ENCODE measurements at places on chromosomes 2 and 18.

DNA sequence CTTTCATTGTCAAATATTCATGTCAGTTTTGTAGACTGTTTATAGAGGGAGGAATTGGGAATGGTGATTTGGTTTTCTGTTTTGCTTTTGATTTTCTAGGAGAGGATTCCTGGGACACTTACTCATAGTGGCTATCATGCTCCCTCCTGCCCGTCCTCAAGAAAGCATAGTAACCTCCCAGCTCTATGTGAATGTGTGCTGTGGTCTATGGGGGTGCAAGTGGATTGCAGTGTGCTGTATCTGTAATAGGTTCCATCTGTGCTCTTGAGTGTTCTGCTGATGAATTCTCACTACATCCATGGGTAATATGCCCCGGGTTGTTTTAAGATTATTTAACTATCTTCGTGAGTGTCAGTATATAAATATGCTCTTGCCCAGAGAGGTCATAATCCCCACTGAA lies 811.3 kb downstream of the CNTNAP5 start:
- DNase-seq = no peak

- no peak for DNase-seq
Measured at GRCh38 chr18:9135912-9136314, 668 bp upstream of the ANKRD12 start.

- no peak for DNase-seq
Measured at GRCh38 chr2:127256381-127256780, 36.3 kb upstream of the CYP27C1 start.

DNA sequence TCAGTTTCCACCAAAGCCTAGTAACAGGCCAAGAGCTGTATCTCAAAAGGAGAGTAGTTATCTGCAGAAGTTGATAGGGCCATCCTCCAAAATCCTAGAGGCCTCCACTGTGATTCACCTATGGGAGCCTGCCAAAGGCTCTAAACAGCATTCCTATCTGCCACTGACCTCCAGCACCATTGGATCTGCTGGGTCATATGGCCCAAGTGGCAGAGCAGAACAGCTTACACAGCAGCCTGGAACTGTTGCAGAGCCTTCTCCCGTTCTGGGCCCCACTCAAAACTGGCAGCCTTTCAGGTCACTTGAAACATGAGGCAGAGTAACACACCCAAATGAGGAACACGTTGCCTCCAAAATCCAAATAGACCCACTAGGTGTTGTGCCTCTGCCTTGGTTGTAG lies 345.2 kb upstream of the RND3 start:
- no peak for DNase-seq

- DNase-seq = no peak
Measured at GRCh38 chr2:49175831-49176230, 21.5 kb upstream of the FSHR start.

DNA sequence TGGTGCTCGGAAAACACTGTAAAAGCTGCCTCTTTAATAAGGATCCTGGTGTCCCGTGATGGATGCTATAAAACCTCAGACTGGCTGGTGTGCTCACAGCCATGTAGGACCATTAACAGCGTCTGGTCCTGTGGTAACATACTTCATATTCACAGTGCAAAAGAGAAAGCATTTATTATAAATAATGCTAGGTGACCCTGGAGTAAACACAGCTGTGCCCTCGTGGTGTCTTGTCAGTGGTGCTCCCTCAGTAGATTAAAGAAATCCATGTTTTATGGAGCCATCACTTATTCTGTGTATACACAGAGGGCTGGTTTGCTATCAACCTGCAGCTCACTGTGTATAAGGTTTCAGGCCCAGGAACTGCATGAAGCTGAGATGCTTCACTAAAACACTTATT lies 106.9 kb downstream of the CDK15 start:
- no peak for DNase-seq

DNA sequence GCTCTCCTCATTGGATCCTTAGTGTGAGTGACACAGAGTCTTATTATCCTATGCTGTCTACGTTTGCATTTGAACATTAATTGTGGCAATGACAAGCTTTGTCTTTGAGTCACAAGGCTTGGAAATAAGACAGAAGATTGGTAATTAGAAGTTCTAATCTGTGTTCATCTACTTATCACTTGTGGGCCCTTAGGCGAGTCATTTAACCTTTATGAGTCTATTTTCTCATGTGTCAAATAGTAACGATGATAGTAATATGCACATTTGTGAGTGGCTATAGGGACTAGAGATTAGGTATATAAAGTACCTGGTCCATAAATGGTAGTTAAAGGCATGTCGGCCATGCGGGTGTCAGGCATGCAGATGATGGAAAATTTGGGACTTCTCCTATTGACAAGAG lies 105.6 kb upstream of the NABP1 start:
- no peak for DNase-seq

- DNase-seq = no peak
Measured at GRCh38 chr2:8729939-8730338, 48.1 kb downstream of the ID2 start.

- DNase-seq = peak; percentile 14
Measured at GRCh38 chr18:56869189-56869777, 218.1 kb downstream of the WDR7 start.

DNA sequence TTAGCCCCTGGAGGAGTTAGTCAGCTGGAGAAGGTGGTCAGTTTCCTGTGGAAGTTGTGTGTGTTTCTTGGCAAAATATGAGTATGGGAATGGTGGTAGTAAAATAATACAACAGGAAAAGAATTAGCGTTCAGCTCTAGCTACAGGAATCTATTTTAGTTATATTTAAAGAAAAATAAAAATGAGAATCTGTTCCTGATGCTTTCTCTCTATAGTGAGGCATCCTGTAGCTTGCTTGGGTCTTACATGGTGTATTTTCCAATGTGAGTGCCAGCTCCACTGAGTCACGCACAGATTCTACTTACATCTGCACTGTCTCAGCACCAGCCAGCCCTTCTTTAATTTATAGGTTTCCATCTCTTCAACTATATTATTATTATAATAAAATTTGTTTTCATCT lies 132.2 kb downstream of the BIRC6 start:
- DNase-seq = no peak

DNA sequence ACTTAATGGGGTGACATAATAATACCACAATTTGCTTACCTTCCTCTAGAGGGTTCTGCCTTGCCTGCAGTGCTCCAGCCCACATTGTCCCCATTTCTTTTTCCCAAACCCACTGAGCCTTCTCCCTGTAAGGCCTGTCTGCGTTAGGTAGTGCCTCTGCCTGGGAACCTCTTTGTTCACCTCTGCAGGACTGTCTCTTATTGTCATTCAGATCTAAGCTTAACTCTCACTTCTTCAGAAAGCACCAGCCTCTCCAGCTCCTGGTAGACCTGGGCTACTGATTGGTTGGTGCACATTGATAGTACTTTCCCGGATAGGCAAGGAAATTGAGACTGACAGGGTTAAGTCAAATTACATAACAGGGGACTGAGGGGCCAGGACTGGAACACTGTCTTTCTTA lies 49.1 kb downstream of the CCDC85A start:
- DNase-seq = no peak

DNA sequence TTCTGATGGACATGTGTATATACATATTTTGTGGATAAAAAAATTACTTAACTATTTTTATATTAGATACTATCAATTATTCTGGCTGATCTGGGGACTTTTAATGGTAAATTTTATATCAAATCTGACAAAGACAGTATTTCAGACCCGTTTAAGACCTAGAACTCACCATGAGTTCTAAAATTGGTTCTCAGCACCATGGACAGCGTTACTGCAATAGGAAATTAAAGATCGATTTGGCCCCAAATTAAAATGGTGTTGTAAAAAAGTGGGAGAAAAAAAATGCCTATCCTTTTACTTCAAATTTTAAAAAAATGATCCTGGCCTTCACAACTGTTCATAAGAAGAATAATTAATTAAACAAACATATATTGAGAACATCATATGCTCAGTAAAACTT lies 919 bp upstream of the SCN2A start:
- no peak for DNase-seq

- DNase-seq = no peak
Measured at GRCh38 chr18:72895548-72895947, 27.8 kb upstream of the NETO1 start.

- no peak for DNase-seq
Measured at GRCh38 chr2:219434468-219434717, 250 bp upstream of the SPEG start.

DNA sequence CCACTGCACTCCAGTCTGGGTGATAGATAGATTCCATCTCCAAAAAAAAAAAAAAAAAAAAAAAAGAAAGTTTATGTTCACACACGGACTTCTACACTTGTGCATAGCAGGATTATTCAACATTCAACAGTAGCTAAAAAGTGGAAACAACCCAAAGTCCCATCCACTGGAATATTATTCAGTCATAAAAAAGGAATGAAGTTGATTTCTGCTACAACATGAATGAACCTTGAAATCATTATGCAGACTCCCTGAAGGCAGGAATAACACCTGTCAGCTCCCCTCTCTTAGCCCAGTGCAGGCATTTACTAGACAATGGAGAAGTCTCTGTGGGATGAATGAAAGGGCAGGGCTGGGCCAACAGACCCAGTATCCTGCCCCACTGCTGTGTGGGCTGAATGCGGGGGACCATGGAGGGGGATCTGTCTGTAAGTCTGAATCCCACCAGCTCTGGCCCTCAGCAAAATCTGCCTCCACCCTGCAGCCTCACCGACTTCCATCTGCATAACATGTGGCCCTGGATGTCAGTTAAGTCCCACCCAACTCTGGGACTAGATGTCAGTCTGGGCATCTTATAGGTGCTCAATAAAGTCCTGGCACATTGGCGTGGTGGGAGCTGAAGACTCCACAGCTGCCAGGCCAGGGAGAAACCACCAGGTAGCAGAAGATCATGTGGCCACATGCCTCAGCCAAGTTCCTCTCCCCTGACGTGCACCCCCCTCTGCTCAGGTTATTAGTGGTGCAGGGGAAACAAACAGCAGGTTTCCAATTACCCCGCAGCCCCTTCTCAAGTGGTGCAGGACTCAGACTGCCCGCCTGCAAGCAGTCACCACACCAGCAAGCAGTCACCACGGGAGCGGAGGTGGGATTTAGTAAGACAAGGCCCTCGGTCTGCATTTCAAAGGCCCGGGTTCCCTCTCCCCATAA lies 8.9 kb downstream of the ZFP36L2 start:
- DNase-seq = no peak

- no peak for DNase-seq
Measured at GRCh38 chr2:45964906-45965305, 313.4 kb downstream of the PRKCE start.

- DNase-seq = no peak
Measured at GRCh38 chr18:25853691-25854433, 236.6 kb downstream of the SS18 start.

- DNase-seq = no peak
Measured at GRCh38 chr2:237596520-237597195, 6.1 kb upstream of the RAB17 start.

DNA sequence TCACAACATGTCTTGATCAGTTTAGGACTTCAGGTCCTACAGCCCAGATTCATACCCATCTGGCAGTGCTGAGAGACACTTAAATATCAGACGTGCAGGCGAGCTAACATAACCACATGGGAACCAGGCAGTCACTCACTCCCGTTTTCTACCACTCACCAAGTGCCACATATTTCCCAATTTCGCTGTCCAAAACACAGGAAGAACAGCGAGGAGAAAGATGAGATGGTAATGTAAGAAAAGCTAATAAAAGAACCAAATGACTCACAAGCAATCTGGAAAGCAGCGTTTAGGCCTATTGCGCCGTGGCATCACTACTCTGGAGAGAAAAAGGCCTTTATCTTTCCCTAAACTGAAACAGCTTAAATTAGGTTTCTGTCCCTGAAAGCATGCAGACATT lies 647.8 kb upstream of the SLC39A10 start:
- peak; percentile 37 for DNase-seq

- DNase-seq = no peak
Measured at GRCh38 chr2:202555356-202555755, 79.4 kb upstream of the FAM117B start.

- peak; percentile 51 for DNase-seq
Measured at GRCh38 chr2:174606336-174606735, 8.7 kb upstream of the WIPF1 start.

DNA sequence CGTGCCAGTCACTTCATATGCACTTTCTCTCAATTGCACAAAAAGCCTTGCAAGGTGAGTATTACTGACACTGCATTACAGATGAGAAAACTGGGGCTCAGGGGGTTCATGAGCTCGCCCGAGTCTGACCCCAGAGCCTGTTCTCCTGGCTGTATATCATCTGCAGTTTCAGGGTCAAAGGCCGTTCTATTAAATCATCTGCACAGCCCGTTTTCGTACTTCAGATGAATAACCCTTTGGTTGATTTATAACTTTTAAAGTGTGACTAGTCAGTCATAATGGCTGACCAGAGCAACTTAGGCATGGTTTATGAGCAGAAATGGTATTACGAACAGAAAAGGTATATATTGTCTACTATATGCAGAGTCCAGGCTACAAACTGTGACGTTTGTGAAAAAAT lies 35.3 kb upstream of the NPAS2 start:
- no peak for DNase-seq

DNA sequence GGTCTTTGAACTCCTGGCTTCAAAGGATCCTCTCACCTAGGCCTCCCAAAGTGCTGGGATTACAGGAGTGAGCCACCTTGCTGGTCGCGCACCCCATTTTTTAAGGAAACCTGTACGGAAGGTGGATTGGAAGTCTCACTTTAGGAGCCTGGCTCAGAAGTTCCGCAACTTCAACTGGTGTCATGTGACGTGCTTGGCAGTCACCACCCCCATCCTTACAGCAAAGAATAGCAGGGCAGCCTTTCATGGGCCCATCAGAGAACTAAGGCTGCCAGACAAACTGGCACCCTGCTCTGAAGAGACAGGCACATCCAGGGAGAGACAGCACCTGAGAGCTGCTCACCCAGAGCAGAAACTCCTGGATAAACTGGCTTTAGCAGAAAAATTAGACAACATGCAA lies 3.3 kb upstream of the SLC66A2 start:
- DNase-seq = no peak

GRCh38 chr2:202278944-202279343 lies 13.4 kb downstream of the NOP58 start:
- peak; percentile 45 for DNase-seq

- DNase-seq = no peak
Measured at GRCh38 chr18:28183418-28184078, 6.6 kb upstream of the CDH2 start.

DNA sequence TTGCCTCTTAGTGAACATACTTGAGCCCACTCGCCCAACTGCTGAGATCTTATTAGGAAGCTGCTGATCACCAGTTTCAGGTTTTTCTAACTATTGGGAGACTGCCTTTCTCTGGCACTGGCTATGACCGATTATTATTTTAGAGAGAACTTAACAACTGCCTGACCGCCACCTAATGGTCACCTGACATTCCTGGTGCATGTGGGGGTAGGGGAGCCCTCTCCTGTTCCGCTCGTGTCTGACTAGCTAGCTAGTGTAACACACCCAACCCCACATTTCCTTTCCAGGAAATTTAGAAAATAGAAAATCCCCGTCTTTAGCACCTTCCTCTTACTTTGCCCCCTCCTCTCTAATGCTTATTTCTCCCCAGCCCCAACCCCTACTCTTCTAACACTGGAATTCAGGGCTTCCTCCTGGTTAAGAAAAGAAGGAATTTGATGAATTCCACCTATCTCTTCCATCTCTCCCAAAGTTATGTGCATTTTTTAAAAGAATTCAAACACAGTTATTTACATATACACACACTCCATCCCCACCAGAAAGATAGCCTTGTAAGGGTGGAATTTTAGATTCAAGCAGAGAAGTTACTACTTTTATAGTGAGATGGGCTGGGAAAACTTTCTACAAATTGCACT lies 19.4 kb upstream of the DNER start:
- no peak for DNase-seq

Measured in NCI-H446 (cell line).